Glutamatergic neuron (in vitro differentiated cells): ENCODE measurements at places on chromosomes 1 and 21. TPM values are rescaled to one million over a fixed set of nuclear protein-coding genes. Genes with fewer than 3 reads are reported as not detected.

The OR10J1 gene
- total RNA-seq, result not detected

The LRRC38 gene
- not detected for total RNA-seq

- no peaks in the 10 kb centered on the region for H3K27me3 ChIP-seq
- no peak for DNase-seq
- no peaks in the 10 kb centered on the region for H3K36me3 ChIP-seq
- H3K27ac ChIP-seq, result no peak overlapping the region
- H3K4me1 ChIP-seq, result peaks cover 2% of the 10 kb centered on the region
- no peak overlapping the region for H3K4me3 ChIP-seq
These were observed 462.2 kb upstream of the PTBP2 start for GRCh38 chr1:96259399-96259798.

DNA sequence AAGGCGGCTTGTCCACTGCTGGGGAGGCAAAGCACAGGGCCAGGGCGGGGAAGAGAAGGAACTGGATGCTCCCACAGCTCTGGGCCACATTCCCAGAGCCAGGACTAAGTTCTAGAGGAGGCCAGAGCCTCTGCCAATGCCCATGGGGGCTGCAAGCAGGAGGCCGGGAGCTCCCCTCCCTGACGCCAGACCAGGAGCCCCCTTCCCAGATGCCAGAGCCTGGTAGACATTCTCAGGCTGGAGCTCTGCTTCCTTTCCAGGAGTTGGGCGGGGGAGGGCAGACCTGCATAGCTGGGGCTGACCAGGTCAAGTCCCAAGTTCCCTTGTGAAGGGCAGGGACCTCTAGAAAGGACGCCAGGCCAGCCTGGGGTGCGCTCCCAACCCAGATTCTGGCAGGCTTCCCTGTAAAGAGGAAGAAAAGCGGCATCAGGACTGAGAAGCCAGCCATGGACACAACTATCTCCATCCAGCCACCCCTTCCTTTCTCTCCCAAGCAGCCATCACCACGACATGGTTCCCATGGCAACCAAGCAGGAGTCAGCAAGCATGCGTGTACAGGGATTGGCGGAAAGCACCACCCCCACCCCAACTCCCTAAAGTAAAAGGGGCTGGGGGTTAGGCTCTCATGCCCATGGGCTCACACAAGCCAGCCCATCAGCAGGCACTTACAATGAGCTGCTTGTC lies 13.4 kb downstream of the KIF21B start:
- H3K4me1 ChIP-seq, result peaks cover 23% of the 10 kb centered on the region
- no peak overlapping the region for H3K27ac ChIP-seq
- no peak for DNase-seq
- H3K27me3 ChIP-seq, result peaks cover 6% of the 10 kb centered on the region

GRCh38 chr1:237235091-237235490 lies 193.1 kb downstream of the RYR2 start:
- no peak overlapping the region for H3K27ac ChIP-seq
- H3K27me3 ChIP-seq, result peaks cover 2% of the 10 kb centered on the region
- no peaks in the 10 kb centered on the region for H3K36me3 ChIP-seq
- H3K4me3 ChIP-seq, result no peak overlapping the region

DNA sequence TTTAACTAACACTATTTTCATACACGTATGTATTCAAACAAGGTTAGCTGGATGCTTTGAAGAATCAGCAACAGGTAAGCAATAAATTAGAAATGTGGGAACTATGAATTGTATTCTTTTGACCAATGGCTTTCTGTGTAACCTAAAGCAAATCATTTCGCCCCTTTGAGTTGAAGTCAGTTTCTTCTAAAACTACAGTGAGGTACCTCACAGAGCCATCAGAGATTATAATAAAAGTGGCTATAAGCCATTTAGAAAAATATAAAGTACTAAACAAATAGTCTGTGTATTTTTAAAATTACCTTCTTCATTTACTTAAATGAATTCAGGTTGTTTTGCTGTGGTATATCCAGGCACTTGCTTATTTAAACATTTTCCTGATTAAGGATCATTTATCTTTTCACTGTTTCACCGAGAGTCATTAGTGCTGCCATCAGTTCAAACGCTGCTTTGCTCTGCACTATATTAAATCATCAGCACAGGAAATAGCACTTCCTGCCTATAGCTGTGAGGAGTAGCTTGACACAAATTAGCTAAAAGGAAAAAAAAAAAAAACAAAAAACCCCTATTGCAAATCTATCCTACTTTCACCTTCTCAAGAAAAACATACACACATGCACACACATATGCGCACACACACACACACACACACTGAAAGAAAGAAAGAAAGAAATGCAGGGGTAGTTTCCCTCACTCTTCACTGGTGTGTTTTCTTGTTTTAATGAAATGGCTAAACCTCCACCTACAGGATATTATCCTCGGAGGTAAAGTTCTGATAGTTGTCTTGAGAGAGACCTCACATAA lies 39.8 kb upstream of the C1orf105 start:
- no peaks in the 10 kb centered on the region for H3K36me3 ChIP-seq
- H3K27me3 ChIP-seq, result no peaks in the 10 kb centered on the region
- H3K27ac ChIP-seq, result no peak overlapping the region
- H3K4me3 ChIP-seq, result no peak overlapping the region
- no peaks in the 10 kb centered on the region for H3K4me1 ChIP-seq

The RNU1-3 gene
- total RNA-seq, result 3,598 TPM

The SRSF4 gene
- 69.0 TPM for total RNA-seq

DNA sequence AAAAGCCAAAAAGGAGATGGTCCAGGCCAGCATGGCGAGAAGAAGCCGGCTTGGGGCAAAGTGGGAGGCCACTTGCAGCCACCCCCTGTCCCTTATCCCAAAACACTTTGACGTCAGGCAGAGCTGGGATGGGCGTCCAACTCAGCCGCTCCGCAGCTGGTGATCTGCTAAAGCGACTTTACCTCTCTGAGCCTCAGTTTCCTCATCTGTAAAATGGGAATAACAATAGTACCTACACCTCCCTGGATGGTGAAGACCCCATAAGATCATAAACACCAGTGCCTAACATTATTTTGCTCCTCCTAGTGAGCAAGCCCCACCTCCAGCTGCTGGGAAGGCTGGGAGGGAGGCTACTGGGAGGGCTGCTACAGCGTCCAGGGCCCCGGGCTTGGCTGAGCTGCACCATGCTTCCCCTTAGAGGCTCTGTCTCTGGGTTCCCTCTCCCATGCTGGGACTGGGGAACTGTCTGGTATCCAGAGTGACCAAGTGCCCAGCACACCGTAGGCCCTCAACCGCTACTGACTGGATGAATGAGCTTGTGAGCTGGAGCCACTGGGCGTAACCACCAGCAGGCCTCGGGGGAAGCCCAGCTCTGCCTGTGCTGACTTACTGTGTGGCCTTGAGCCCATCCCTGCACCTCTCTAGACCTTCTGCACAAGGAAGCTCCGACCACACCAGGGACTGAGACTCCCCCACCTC lies 18.3 kb downstream of the IFFO2 start:
- no peaks in the 10 kb centered on the region for H3K36me3 ChIP-seq
- no peak for DNase-seq
- H3K27me3 ChIP-seq, result peaks cover 25% of the 10 kb centered on the region

The RNU1-2 gene
- 3,598 TPM for total RNA-seq

The TRIM67 gene
- total RNA-seq, result 3.9 TPM

GRCh38 chr1:156065212-156065611 lies 4.3 kb downstream of the RAB25 start:
- peak overlapping the region; percentile 1 for H3K4me3 ChIP-seq
- H3K27ac ChIP-seq, result no peak overlapping the region
- H3K4me1 ChIP-seq, result peaks cover 4% of the 10 kb centered on the region
- DNase-seq, result no peak

- H3K4me1 ChIP-seq, result peaks cover 10% of the 10 kb centered on the region
- no peak for DNase-seq
- H3K36me3 ChIP-seq, result no peaks in the 10 kb centered on the region
- no peak overlapping the region for H3K27ac ChIP-seq
- H3K27me3 ChIP-seq, result no peaks in the 10 kb centered on the region
- no peak overlapping the region for H3K4me3 ChIP-seq
These were observed 83.7 kb upstream of the GCLM start for GRCh38 chr1:93992954-93993353.

DNA sequence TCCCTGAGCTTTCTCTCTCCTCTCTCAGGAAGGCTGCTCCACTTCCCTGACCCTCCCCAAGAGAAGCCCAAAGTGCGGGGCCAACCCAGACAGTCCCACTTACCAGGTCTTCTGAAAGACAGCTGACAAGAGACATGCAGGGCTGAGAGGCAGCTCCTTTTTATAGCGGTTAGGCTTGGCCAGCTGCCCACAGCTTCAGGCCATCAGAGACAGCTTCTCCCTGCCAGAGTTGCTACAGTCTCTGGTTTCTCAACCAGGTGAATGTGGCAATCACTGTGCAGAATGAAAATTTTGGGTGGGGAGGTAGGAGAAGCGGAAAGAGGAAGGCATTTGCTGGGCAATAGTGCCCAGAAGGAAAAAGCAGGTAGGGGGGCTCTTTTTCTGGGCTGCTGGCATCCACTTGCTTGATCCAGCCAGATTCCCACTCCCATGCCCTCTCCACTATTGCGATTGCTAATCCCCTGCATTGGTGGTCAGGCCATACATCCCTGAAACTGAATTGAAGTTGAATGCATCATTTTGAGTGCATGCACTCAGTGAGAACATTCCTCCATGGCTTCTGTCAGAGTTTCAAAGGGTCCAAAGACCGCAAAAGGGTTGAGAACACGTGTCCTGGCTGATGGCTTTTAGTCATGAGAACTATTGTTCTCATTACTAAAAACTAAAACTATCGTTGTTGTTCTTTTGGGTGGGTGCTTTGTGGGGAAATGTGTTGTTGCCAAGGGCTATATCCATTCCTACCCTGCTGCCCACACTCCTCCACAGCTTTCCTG lies at the start of gene S100A8:
S100A8 (minus strand) TSS at position 136 of the 773 bp plus-strand sequence. CDS start 538 bp downstream, outside the sequence.
- H3K27ac ChIP-seq, result no peak within 1 kb of the TSS
- no peaks in the 10 kb centered on the region for H3K36me3 ChIP-seq
- H3K27me3 ChIP-seq, result peaks cover 13% of the 10 kb centered on the region
- H3K4me3 ChIP-seq, result no peak within 1 kb of the TSS
- DNase-seq, result no peak

DNA sequence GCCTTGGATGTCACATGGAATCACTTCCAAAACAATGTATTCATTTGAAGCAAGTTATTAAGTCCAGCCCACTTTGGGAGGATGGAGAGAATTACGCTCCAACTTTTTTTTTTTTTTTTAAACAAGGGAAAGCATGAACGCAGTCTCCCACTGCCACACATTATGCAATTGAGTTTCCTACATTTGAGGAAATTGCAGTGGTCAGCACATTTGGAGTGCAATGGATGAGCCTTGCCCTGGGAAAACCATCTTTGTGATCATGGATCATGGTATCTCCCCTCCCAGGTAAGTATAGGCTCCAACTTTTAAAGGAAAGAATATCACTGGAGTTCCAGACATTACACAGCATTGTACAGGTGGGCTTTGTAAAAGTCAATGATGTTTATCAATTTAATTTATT lies 26.7 kb downstream of the MAP10 start:
- no peak overlapping the region for H3K27ac ChIP-seq
- no peak for DNase-seq
- H3K4me3 ChIP-seq, result no peak overlapping the region
- no peaks in the 10 kb centered on the region for H3K27me3 ChIP-seq
- no peaks in the 10 kb centered on the region for H3K36me3 ChIP-seq

- H3K4me1 ChIP-seq, result no peaks in the 10 kb centered on the region
- no peak for DNase-seq
- no peaks in the 10 kb centered on the region for H3K27me3 ChIP-seq
- no peak overlapping the region for H3K27ac ChIP-seq
These were observed 56.1 kb downstream of the KCTD3 start for GRCh38 chr1:215623162-215623561.

The FAM110D gene
- 0.25 TPM for total RNA-seq

DNA sequence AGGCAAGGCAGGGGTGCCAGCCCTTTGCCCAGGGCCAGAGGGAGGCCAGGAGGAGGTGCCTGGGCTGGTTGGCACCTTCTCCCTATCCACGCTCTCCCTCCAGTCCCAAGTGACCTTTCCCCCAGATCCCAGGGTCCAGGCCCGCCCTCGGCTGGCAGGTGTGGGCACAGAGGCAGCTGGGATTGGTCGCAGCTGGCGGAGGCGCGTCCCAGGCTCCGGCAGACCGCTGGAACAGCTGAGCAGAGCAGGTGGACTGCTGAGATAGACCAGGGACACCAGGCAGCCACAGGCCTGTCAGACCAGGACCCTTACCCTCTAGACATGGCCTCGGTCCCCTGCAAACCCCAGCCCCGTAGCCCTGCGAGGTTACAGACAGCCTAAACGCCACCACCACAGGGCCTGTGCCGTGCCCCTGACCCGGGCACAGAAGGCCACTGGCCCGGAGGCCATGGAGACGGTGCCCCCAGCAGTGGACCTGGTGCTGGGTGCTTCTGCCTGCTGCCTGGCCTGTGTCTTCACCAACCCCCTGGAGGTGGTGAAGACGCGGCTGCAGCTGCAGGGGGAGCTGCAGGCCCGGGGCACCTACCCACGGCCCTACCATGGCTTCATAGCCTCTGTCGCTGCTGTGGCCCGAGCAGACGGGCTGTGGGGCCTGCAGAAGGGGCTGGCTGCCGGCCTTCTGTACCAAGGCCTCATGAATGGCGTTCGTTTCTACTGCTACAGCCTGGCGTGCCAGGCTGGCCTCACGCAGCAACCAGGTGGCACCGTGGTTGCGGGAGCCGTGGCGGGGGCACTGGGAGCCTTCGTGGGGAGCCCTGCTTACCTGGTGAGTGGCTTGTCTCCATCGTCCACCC lies at the start of gene SLC25A34:
SLC25A34 (plus strand) TSS at position 221 of the 854 bp plus-strand sequence; CDS start at position 449, 228 bp downstream.
- H3K4me3 ChIP-seq, result no peak within 1 kb of the TSS
- H3K36me3 ChIP-seq, result no peaks in the 10 kb centered on the region
- peaks cover 7% of the 10 kb centered on the region for H3K4me1 ChIP-seq
- DNase-seq, result no peak

DNA sequence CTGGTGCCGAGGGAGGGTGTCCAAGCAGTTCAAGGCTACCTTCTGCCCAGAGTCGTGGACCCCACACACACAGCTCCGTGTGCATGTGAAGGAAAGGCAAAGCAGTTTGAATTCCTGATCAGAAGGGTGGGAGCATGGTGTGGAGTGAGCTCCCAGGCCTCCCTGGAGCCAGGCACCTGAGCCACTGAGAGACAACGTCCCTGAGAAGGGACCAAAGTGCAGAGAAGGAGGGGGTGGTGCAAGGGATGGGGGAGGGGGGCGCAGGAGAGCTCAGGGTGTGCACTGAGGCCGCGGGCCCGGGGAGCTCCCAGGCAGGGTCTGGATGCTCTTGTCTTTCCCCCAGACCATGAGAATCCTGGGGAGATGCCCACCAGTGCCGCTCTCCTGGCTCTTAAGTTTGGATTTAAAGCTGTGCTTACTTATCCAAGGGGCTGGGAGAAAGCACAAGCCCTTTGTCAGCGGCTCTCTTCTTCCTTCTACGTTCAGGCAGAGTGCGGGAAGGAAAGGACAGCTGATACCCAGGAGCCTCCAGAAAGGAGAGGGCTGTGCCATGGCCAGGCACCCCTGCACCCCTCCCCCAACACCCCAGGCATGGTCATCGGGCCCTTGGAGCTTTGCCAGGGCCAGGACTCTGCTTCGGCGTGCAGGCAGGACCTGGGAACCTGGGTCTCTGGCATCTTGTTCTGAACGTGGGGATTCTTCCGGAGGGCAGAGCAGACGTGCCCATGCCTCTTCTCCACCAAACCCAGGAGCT lies 24.1 kb downstream of the ACTA1 start:
- peak; percentile 26 for DNase-seq
- peaks cover 57% of the 10 kb centered on the region for H3K4me1 ChIP-seq
- peak overlapping the region; percentile 98 for H3K27ac ChIP-seq
- H3K27me3 ChIP-seq, result peaks cover 24% of the 10 kb centered on the region
- H3K36me3 ChIP-seq, result no peaks in the 10 kb centered on the region
